ENCODE measurements at places on chromosomes 4 and X.
A peak's percentile ranks its signal among the peaks of the same experiment; 100 is the strongest.

GRCh38 chr4:149077181-149077580, 635.0 kb upstream of the NR3C2 start:
- DNase-seq, result no peak

GRCh38 chr4:31328932-31329331, 608.8 kb downstream of the PCDH7 start:
- DNase-seq, result no peak

- no peak for DNase-seq
Measured at GRCh38 chrX:101462892-101463291, 22.4 kb upstream of the ARMCX4 start.

- DNase-seq, result peak; percentile 55
Measured at GRCh38 chrX:80812176-80812575, 2.5 kb upstream of the BRWD3 start.

DNA sequence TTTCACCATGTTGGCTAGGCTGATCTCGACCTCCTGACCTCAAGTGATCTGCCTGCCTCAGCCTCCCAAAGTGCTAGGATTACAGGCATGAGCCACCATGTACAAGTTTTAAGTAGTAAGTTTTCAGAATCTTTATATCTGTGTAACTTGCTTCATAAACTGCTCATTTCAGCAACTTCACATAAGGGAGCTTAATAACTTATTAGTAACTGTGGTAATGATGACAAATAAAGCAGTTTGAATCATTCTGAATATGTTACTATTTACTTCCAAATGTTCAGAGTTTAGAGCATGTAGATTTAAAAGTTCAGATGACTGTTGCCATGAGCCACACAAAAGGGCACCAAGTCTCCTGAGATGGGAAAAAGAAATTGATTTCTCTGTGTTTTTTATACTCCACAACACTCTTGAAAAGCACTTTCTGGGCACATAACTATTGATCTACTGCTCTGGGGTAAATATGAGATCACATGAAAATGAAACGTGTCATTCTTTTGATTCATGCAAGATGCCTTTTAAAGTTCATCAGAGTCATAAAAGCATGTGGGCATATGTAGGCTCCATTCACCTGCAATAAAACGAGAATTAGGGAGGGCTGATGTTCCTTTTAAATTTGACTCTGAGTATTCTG, 14.1 kb upstream of the CA5B start:
- DNase-seq, result no peak

GRCh38 chr4:81527115-81527514, 55.4 kb upstream of the RASGEF1B start:
- DNase-seq, result no peak

- no peak for DNase-seq
Measured at GRCh38 chr4:173185847-173186510, 17.4 kb downstream of the GALNT7 start.

- DNase-seq, result peak; percentile 46
Measured at GRCh38 chr4:95549246-95550114, 707 bp upstream of the UNC5C start.

GRCh38 chr4:107989162-107989536, 540 bp upstream of the HADH start:
- no peak for DNase-seq

GRCh38 chr4:24611575-24611974, 27.2 kb upstream of the DHX15 start:
- no peak for DNase-seq

DNA sequence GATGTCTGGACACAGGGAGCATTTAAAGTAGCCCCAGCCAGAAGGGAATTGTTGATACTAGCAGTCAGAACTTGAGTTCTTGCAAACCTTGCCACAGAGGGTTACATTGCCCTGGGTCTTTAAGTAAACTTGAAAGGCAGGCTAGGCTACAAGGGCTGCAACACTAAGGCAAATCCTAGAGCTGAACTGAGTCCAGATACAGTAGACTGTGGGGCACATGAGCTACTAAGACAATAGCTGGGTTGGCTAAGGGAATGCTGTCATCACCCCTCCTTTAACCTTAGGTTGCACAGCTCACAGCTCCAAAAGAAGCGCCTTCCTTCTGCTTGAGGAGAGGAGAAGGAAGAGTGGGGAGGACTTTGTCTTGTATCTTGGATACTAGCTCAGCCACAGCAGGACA, 35.6 kb downstream of the SH3BGRL start:
- no peak for DNase-seq

Data from activated naive CD4-positive, alpha-beta T cell treated with anti-CD3 and anti-CD28 coated beads, Interleukin-2, amount 10 ng/mL, durations not matched to agents 7 days and 5 days (primary cell).